Activated T-cell treated with anti-CD3 and anti-CD28 coated beads, Interleukin-2, amount 50 U/mL, for 24 hours (primary cell): ENCODE measurements at places on chromosomes 5 and 9.

DNA sequence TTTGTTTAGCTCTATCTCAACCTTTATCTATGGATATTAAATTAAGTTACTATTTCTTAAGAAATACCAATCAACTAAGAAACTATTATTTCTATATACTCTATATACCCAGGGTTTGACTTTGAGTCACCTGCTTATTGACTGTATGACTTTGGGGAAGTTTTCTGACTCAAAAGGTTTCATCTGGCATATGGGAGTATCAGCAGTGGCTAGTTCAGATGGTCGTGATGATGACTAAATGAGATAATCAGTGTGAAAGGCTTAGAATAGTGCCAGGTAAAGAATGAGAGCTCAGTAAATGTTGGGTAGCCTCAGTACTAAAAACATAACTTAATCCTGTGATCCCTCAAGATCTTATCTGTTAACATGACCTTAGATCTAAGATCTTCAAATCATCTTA, 179.7 kb upstream of the ISL1 start:
- no peak for DNase-seq
- no peaks in the 10 kb centered on the region for H3K4me1 ChIP-seq
- no peak overlapping the region for H3K27ac ChIP-seq
- no peaks in the 10 kb centered on the region for H3K36me3 ChIP-seq
- no peaks in the 10 kb centered on the region for H3K27me3 ChIP-seq
- no peak overlapping the region for H3K4me3 ChIP-seq

- H3K4me1 ChIP-seq: no peaks in the 10 kb centered on the region
- H3K36me3 ChIP-seq: no peaks in the 10 kb centered on the region
- H3K4me3 ChIP-seq: no peak overlapping the region
- no peaks in the 10 kb centered on the region for H3K27me3 ChIP-seq
- no peak overlapping the region for H3K27ac ChIP-seq
Observed at GRCh38 chr5:147406636-147407035, 103.2 kb downstream of the DPYSL3 start.

DNA sequence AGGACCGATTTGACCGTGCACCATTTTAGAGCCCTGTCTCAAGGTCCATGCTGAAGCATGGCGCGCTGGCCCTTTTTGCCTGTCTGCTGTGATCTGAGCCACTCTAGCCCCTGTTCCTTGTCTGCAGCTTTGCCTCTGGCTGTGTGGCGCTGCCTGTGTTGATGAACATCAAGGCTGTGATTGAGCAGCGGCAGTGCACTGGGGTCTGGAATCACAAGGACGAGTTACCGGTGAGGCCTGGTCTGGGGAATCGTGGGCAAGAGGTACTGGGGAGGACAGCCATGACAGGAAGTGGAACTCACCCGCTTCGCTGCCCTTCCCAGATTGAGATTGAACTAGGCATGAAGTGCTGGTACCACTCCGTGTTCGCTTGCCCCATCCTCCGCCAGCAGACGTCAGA, 6.3 kb downstream of the NHP2 start:
- H3K27ac ChIP-seq: peak overlapping the region; percentile 75
- peaks cover 95% of the 10 kb centered on the region for H3K36me3 ChIP-seq
- no peak for DNase-seq

DNA sequence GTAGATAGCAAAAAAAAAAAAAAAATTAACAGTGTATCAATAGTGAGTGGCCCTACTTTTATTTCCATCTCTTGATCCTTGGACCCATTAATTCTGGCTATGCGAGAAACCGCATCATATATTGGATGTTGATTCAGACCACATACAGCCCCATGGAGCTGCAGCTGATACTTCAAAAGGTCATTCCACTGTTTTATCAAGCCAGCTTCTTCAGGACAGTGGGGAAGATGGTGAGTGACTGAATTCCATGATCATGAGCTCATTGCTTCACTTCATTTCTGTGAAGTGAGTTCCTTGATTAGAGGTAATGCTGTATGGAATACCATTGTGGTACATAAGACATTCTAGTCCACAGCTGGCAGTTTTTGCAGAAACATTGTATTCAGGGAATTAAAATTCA, 222.9 kb upstream of the MEF2C start:
- H3K4me3 ChIP-seq: no peak overlapping the region
- no peaks in the 10 kb centered on the region for H3K36me3 ChIP-seq
- H3K27me3 ChIP-seq: no peaks in the 10 kb centered on the region
- no peak overlapping the region for H3K27ac ChIP-seq
- no peaks in the 10 kb centered on the region for H3K4me1 ChIP-seq

DNA sequence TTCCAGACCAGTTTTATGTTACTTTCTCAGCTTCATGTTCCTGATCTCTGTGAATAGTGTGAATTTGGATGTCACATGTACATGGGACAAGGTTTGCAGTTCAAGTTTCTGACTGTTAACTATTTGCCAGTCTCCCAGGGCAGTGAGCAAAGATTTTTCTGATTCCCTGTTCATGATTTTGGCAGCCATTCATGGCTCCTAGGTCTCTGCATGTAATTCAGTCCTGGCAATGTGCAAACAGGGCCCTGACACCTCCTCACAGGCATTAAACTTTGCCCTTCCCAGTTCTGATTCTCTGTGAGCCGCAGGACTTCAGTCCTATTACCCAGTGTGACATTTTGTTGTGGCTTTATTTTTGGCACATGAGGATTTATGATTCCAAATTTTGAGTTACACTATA, 349.7 kb downstream of the ARRDC3 start:
- peaks cover 15% of the 10 kb centered on the region for H3K27me3 ChIP-seq
- H3K4me3 ChIP-seq: no peak overlapping the region
- DNase-seq: no peak
- no peaks in the 10 kb centered on the region for H3K36me3 ChIP-seq
- H3K27ac ChIP-seq: no peak overlapping the region

- H3K4me3 ChIP-seq: no peak overlapping the region
- H3K27ac ChIP-seq: no peak overlapping the region
- no peaks in the 10 kb centered on the region for H3K27me3 ChIP-seq
- H3K4me1 ChIP-seq: no peaks in the 10 kb centered on the region
Observed at GRCh38 chr5:72366324-72366976, 46.3 kb downstream of the PTCD2 start.

DNA sequence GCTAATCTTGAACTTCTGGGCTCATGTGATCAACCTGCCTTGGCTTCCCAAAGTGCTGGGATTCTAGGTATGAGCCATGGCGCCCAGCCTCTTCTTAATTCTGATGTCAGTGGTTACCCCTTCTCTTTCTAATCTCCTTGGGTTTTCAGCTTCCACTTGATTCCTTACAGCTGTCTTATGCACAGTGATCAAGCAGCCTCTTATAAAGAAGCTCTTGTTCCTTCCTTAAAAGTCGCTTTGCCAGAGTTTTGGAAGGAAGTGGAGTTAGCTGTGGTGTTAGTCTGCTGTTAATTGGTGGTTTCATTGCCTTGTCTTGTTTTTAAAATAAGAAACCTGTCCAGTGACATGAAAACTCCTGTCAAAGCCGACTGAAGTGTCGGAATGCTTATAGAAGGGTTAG, 128.1 kb upstream of the CACNA1B start:
- H3K4me3 ChIP-seq: no peak overlapping the region
- no peak overlapping the region for H3K27ac ChIP-seq
- no peaks in the 10 kb centered on the region for H3K27me3 ChIP-seq

DNA sequence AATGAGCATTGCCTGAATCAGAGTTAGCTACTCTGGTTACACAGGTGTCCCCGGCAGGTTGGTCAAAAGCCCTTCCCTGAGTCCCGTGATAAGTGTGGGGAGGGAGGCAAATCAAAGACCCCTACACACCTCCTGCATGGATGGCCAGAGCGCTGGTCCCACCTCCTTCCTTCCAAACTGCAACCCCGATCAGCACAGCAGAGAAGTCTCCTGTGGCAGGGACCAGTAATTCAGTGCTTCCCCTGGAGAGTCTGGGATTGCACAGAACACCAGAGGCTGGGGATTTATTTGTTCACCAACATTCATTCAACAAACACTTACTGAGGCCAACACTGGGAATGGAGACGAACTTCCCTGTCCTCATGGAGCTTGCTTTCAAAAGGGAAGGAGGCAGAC, 46.2 kb downstream of the NSUN2 start:
- H3K4me1 ChIP-seq: no peaks in the 10 kb centered on the region
- peaks cover 51% of the 10 kb centered on the region for H3K27me3 ChIP-seq
- H3K27ac ChIP-seq: no peak overlapping the region
- DNase-seq: no peak
- H3K36me3 ChIP-seq: no peaks in the 10 kb centered on the region

- H3K36me3 ChIP-seq: no peaks in the 10 kb centered on the region
- no peak overlapping the region for H3K27ac ChIP-seq
- no peak for DNase-seq
- no peak overlapping the region for H3K4me3 ChIP-seq
- no peaks in the 10 kb centered on the region for H3K27me3 ChIP-seq
Observed at GRCh38 chr5:25892211-25892610, 1146.2 kb downstream of the CDH9 start.

DNA sequence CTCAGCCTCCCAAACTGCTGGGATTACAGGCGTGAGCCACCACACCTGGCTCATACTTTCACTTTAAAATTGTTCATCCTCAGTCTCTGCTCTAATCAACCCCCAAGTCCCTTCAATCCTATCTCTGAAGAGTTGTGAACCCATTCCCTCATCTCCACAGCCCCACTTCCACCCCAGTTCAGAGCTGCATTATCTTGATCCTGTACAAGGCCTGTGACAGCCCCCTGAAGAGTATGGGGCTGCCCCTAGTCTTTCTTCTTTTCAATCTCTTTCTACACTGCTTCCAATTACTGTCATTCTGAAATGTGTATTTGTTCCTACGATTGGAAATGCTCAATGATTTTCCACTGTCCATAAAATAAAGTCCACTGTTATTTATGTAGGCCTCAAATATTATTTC, 588.3 kb downstream of the RAB3C start:
- no peak overlapping the region for H3K4me3 ChIP-seq
- DNase-seq: no peak
- H3K36me3 ChIP-seq: no peaks in the 10 kb centered on the region

GRCh38 chr5:53996008-53996407, 314.4 kb downstream of the ARL15 start:
- no peak overlapping the region for H3K4me3 ChIP-seq
- H3K27ac ChIP-seq: no peak overlapping the region
- H3K27me3 ChIP-seq: no peaks in the 10 kb centered on the region
- no peak for DNase-seq
- H3K36me3 ChIP-seq: peaks cover 3% of the 10 kb centered on the region

DNA sequence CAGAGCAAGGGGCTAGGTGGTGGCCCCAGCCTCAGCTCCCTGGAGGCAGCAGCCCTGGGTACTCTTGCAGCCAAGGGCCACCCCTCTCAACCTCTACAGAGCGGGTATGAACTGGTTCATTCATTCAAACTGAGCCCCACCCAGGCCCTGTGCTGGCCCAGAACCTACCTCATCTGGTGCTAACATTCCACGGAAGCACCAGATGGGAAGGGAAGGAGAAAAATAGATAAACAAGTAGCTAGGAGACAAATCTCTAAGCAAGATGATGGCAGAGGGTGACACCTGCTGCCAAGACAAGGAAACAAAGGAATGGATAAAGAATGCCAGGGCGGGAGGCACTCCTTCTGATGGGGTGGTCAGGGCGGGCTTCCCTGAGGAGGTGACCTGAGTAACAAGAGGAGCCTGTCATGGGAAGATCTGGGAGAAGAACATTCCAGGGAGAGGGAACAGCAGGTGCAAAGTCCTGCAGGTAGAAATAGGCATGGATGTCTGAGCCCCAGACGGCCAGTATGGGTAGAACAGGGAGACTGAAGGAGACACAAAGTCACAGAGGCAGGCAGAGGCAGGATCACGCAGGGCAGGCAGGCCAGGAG, 6.1 kb downstream of the ST6GALNAC4 start:
- H3K4me1 ChIP-seq: peaks cover 59% of the 10 kb centered on the region
- H3K27ac ChIP-seq: peak overlapping the region; percentile 89
- peaks cover 66% of the 10 kb centered on the region for H3K36me3 ChIP-seq
- no peak for DNase-seq
- no peak overlapping the region for H3K4me3 ChIP-seq
- H3K27me3 ChIP-seq: no peaks in the 10 kb centered on the region

GRCh38 chr9:34452568-34452967, 5.8 kb downstream of the FAM219A start:
- H3K27me3 ChIP-seq: no peaks in the 10 kb centered on the region
- H3K36me3 ChIP-seq: no peaks in the 10 kb centered on the region
- DNase-seq: no peak

DNA sequence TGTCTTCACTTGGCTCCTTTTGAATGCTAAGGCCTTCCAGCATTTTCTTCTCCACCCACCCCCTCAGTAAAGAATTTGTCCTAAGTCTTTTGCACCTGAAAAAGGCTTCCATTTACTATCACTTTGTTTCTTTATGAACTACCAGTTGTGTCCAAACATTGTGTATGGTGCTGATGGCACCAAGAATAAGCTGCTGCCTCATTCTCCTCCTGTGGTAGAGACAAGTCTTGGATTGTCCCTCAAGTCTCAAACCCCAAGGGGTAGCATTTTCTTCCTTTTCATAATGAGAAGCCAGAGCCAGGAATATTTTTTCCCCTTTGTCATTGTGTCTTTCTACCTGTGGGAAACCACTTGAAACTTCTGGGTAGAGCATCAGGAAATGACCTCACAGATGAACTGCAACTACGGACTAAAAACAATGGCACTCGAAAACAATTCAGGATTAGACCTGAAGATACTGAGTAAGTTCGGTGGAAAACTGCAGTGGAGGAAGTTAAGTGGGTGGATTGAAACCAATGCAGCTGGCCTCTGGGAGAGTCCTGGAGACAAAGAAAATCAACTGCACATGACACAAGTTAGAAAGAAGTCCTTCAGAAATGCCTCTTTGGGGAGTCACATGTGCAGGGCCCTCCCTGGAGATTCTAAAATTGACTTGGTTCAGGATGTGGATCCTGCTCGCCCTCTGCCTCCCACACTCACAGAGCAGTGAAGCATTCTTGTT, 80.5 kb downstream of the SH3RF2 start:
- H3K27ac ChIP-seq: no peak overlapping the region
- no peaks in the 10 kb centered on the region for H3K36me3 ChIP-seq
- no peak overlapping the region for H3K4me3 ChIP-seq
- H3K4me1 ChIP-seq: peaks cover 9% of the 10 kb centered on the region

- no peaks in the 10 kb centered on the region for H3K27me3 ChIP-seq
- H3K4me1 ChIP-seq: peaks cover 2% of the 10 kb centered on the region
- no peak overlapping the region for H3K4me3 ChIP-seq
- DNase-seq: no peak
Observed at GRCh38 chr5:154836225-154836624, 14.2 kb downstream of the FAXDC2 start.

DNA sequence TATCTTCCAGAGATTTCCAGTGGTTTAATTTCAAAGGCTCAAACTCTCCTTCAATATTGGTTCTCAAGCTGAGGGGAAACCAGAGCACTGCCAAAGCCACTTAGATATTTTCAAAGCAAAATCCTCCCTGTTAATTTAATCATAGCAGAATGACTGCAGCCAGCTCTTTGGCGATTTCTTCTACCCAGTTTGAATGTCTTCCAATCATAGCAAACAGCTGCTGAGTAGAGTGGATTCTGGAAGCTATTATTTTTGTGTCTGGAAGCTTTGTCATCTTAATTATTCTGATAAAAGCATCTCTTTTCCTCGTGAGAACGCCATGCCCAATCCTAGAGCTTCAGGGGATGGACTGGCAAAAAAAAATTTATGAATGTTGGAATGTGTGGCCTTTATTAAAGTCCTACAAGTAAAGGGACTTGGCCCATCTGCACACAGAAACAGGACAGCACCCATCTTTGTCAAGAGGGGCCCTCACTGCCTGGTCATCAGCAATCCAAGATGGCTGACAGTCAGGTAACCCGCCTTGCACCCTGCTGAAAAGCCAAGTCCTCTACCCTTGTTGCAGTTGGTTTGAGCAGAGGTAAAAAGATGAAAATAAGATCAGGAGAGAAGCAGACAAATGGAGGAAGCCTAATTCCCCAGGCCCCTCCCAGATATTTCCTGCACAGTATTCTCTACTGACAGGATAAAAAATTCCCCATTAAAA, 125.1 kb downstream of the SUSD1 start:
- H3K4me3 ChIP-seq: no peak overlapping the region
- no peaks in the 10 kb centered on the region for H3K27me3 ChIP-seq
